ENCODE measurements at places on chromosomes 3 and 15.

DNA sequence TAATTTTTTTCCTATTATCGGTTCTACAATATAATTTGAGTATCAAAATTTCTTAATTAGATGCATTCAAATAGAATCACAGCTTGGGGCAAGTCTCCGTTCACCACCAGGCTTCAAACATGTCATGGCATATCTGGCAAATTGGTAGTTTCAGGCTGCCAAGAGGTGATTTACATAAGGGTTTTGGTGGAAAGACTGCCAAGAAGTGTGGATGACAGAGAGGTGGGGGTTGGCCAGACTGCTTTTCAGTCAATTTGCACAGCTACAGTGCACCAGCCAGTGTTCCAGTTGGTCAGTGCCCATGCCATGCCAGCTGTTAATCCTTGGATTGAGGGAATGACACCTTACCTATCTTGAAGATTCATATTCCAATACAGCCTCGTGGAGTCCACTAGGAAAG is 8.4 kb upstream of the GSK3B start:
- no peaks in the 10 kb centered on the region for H3K4me1 ChIP-seq
- H3K36me3 ChIP-seq = peaks cover 21% of the 10 kb centered on the region
- no peak for DNase-seq
- H3K27ac ChIP-seq = no peak overlapping the region

GRCh38 chr3:107367353-107367752 is 9.9 kb upstream of the CCDC54 start:
- no peaks in the 10 kb centered on the region for H3K36me3 ChIP-seq
- no peaks in the 10 kb centered on the region for H3K27me3 ChIP-seq
- peak; percentile 54 for DNase-seq
- no peak overlapping the region for H3K27ac ChIP-seq
- H3K4me3 ChIP-seq = no peak overlapping the region
- H3K4me1 ChIP-seq = no peaks in the 10 kb centered on the region

DNA sequence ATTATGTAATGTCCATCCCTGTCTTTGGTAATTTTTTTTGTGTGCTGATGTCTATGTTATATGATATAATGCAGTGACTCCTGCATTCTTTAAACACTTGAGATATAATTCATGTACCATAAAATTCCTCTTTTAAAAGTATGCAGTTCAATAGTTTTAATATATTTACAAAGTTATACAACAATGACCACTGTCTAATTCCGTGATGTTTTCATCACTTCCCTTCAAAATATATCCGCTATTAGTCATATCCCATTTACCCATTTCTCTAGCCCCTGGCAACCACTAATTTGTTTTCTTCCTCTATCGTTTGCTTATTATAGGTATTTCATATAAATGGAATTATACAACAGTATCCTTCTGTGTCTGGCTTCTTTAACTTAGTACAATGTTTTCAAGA is 64.9 kb upstream of the SUCLG2 start:
- no peaks in the 10 kb centered on the region for H3K27me3 ChIP-seq
- no peak overlapping the region for H3K27ac ChIP-seq
- H3K4me3 ChIP-seq = no peak overlapping the region

GRCh38 chr3:187295316-187296034 is 3.9 kb upstream of the MASP1 start:
- no peak overlapping the region for H3K4me3 ChIP-seq
- H3K36me3 ChIP-seq = no peaks in the 10 kb centered on the region
- no peak for DNase-seq
- peaks cover 8% of the 10 kb centered on the region for H3K4me1 ChIP-seq
- no peaks in the 10 kb centered on the region for H3K27me3 ChIP-seq

- no peak overlapping the region for H3K27ac ChIP-seq
- no peaks in the 10 kb centered on the region for H3K4me1 ChIP-seq
- H3K36me3 ChIP-seq = no peaks in the 10 kb centered on the region
- no peaks in the 10 kb centered on the region for H3K27me3 ChIP-seq
Measured at GRCh38 chr3:24538891-24539290, 44.2 kb upstream of the THRB start.

DNA sequence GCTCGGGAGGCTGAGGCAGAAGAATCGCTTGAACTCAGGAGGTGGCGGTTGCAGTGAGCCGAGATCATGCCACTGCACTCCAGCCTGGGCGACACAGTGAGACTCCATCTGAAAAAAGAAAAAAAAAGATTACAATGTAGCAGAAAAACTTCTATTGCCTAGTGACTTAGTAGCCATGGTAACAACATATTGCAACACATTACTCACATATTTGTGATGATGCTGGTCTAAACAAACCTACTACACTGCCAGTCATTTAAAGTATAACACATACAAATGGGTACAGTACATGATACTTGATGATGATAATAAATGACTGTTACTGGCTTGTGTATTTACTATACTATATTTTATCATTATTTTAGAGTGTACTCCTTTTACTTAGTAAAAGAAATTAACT is 125.6 kb downstream of the PLOD2 start:
- H3K36me3 ChIP-seq = no peaks in the 10 kb centered on the region
- H3K4me3 ChIP-seq = no peak overlapping the region
- no peak for DNase-seq
- no peaks in the 10 kb centered on the region for H3K27me3 ChIP-seq
- H3K4me1 ChIP-seq = no peaks in the 10 kb centered on the region

DNA sequence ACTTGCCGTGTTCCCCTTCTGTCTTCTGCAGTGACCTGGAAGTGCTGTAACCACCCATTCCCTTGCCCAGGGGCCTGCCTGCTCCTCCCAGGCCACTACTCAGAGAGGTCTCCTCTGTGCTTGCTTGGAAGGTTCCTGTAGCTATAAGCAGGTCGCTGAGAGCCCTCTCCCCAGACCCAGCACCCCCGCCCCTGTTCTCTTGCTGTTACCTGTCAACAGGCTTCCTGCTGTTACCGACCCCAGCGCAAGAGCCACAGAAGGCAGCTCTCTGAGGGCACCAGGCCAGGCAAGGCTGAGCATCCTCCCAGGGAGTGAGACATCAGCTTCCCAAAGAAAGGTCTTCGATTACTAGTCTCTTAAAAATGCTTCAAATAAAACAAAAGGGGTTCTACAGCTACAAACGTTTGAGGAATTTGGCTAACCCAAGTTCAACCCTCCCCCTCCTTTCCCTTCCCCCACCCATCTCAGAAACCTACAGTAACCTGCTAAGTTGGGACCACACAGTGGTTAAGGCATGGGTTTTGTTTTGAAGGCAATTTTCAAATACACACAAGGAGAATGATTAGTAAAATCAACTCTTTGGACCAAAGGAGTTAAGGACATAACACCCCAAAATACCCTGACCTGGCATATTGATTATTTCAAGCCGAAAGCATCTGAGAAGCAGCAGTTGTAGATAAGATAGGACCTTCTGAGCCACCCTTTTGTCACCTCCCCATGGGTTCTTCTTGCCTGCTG is 74.9 kb upstream of the MFGE8 start:
- H3K4me1 ChIP-seq = no peaks in the 10 kb centered on the region
- no peaks in the 10 kb centered on the region for H3K27me3 ChIP-seq
- H3K27ac ChIP-seq = no peak overlapping the region
- no peak overlapping the region for H3K4me3 ChIP-seq
- DNase-seq = no peak

DNA sequence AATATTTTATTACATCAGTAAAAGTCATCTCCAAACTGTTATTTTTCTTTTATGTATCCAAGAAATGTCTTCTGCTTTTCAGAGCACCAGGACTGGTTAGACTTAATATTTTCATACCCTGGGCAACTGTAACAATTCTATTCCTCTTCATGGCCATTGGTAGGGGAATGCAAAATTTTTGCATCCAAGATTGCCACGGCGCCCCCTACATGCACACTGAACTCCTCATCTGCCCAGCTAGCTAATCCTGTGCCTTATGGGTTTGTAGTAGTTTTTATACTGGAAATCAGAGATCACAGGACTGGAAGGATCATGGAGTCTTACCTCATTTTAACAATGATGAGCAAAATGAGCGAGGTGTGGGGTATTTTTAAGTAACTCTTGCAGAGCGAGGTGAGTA is 74.2 kb downstream of the CRTC3 start:
- no peaks in the 10 kb centered on the region for H3K36me3 ChIP-seq
- no peaks in the 10 kb centered on the region for H3K27me3 ChIP-seq
- H3K4me1 ChIP-seq = no peaks in the 10 kb centered on the region
- no peak overlapping the region for H3K27ac ChIP-seq
- no peak overlapping the region for H3K4me3 ChIP-seq

- H3K27me3 ChIP-seq = no peaks in the 10 kb centered on the region
- no peak overlapping the region for H3K4me3 ChIP-seq
- no peaks in the 10 kb centered on the region for H3K4me1 ChIP-seq
- no peak for DNase-seq
- H3K27ac ChIP-seq = no peak overlapping the region
Measured at GRCh38 chr3:109353057-109353456, 15.7 kb upstream of the DPPA4 start.

DNA sequence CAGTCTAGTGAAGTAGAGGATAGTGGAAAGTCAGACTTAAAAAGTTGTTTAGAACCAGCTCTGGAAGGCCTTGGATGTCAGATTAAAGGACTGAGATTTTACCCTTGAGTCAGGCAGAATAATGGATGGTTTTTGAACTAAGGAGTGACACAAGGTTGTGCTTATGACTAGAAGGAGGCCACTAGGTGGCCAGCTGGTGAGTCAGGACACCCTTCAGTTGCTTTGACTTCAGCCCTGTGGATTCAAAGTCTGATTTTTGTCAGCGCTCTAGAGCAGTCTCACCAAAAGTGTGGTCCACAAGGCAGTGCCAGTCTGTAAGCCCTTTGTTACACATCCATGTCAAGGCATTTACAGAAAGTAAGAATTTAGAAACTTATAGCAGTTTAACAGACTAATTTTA is 3.8 kb upstream of the GABPB1 start:
- no peak overlapping the region for H3K27ac ChIP-seq
- H3K36me3 ChIP-seq = peaks cover 71% of the 10 kb centered on the region
- H3K27me3 ChIP-seq = no peaks in the 10 kb centered on the region

GRCh38 chr15:42157981-42158765 is 1.7 kb upstream of the PLA2G4F start:
- H3K27me3 ChIP-seq = no peaks in the 10 kb centered on the region
- H3K4me3 ChIP-seq = no peak overlapping the region
- H3K4me1 ChIP-seq = no peaks in the 10 kb centered on the region
- H3K27ac ChIP-seq = no peak overlapping the region
- DNase-seq = peak; percentile 27

DNA sequence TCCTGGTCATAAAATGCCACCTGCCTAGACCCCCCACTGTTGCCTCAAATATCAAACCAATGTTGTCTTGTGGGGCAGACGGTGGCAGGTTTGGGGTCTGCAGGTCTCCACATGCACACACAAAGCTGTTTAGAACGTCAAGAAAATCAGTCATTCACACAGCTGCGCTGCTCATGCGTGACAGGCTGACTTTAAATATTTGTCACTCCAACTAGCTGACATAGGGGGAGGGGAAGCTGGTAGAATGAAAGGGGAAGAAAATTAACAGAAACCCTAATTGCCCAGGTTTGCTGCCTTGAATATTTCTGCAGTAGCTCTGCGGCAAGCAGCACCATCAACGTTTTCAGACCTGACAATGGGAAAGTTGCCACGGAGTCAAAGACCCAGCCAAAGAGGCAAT is 201.8 kb downstream of the ABHD5 start:
- no peaks in the 10 kb centered on the region for H3K36me3 ChIP-seq
- H3K4me1 ChIP-seq = peaks cover 12% of the 10 kb centered on the region
- no peaks in the 10 kb centered on the region for H3K27me3 ChIP-seq
- no peak overlapping the region for H3K27ac ChIP-seq

DNA sequence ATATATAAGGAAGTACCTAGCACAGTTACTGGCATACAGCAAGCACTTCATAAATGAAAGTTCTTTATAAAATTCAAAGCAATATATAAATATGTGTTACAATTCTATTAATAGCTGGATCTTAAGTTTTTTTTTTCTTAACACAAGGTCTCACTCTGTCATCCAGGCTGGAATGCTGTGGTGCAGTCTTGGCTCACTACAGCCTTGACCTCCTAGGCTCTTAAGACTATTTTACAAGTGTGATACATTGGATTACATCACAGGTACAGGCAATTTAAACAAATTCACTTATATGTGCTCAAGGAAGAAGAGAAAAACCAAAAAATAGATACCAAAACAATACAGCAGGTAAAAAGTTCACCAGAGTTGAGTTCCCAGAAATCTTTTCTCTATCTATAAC is 60.6 kb downstream of the ZNF280D start:
- H3K27ac ChIP-seq = no peak overlapping the region
- H3K36me3 ChIP-seq = peaks cover 6% of the 10 kb centered on the region
- H3K27me3 ChIP-seq = no peaks in the 10 kb centered on the region
- H3K4me1 ChIP-seq = no peaks in the 10 kb centered on the region

DNA sequence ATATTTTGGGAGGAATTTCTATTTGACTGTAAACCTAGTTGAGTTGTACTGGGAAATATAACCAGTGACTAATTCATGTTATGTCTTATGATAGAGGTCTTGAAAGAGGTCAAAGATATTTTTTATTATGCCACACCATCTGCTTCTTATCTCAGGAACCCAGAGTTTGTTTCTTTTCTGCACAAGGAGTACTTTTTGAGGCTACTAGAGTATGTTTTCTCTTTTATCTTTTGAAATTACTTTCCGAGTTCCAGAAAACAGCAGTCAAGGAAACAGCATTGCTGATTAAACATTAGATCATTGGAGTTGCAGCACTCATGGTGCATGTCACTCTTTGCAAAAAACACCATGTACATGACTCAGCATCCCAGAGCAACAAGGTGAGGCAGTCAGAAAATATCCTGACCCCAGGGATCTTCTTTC is 645.8 kb upstream of the NR2F2 start:
- no peak overlapping the region for H3K4me3 ChIP-seq
- H3K27ac ChIP-seq = no peak overlapping the region
- H3K27me3 ChIP-seq = no peaks in the 10 kb centered on the region
- no peaks in the 10 kb centered on the region for H3K4me1 ChIP-seq
- DNase-seq = no peak
- no peaks in the 10 kb centered on the region for H3K36me3 ChIP-seq

- H3K4me3 ChIP-seq = no peak overlapping the region
- no peaks in the 10 kb centered on the region for H3K27me3 ChIP-seq
- H3K36me3 ChIP-seq = no peaks in the 10 kb centered on the region
- no peak for DNase-seq
Measured at GRCh38 chr3:65864357-65864904, 174.3 kb downstream of the MAGI1 start.

- H3K36me3 ChIP-seq = no peaks in the 10 kb centered on the region
- H3K27ac ChIP-seq = no peak overlapping the region
- H3K4me3 ChIP-seq = no peak overlapping the region
- H3K4me1 ChIP-seq = peaks cover 34% of the 10 kb centered on the region
Measured at GRCh38 chr3:141382571-141382970, 14.3 kb downstream of the ZBTB38 start.

DNA sequence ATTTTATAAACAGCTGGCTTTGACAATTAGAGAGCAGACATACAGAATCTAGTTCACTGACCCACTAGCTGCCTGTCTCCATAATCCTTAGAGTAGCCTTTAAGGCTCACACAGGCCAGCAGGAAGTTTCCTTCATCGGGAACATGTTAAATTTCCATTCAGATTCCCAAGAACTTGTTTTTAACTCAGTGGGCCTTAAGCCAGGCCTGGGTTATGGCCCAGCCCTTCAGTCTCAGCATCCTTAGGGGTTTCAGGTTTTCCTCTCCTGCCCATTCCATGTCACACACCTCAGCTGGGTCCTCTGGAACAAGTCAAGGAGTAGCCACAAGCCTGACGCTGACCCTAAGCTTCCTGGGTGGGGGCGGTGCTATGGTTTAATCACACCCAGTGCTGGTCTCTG is 15.0 kb downstream of the CDAN1 start:
- H3K27ac ChIP-seq = no peak overlapping the region
- no peaks in the 10 kb centered on the region for H3K27me3 ChIP-seq
- peaks cover 44% of the 10 kb centered on the region for H3K36me3 ChIP-seq
- no peaks in the 10 kb centered on the region for H3K4me1 ChIP-seq
- H3K4me3 ChIP-seq = no peak overlapping the region

GRCh38 chr15:55856506-55857164 is 113.7 kb upstream of the PRTG start:
- H3K27me3 ChIP-seq = no peaks in the 10 kb centered on the region
- peaks cover 6% of the 10 kb centered on the region for H3K36me3 ChIP-seq
- no peak for DNase-seq
- H3K4me3 ChIP-seq = no peak overlapping the region
- H3K4me1 ChIP-seq = no peaks in the 10 kb centered on the region
- H3K27ac ChIP-seq = no peak overlapping the region

Measured in A673 (cell line).